ENCODE measurements at places on chromosomes 1 and 21.
A peak's percentile ranks its signal among the peaks of the same experiment; 100 is the strongest.

DNA sequence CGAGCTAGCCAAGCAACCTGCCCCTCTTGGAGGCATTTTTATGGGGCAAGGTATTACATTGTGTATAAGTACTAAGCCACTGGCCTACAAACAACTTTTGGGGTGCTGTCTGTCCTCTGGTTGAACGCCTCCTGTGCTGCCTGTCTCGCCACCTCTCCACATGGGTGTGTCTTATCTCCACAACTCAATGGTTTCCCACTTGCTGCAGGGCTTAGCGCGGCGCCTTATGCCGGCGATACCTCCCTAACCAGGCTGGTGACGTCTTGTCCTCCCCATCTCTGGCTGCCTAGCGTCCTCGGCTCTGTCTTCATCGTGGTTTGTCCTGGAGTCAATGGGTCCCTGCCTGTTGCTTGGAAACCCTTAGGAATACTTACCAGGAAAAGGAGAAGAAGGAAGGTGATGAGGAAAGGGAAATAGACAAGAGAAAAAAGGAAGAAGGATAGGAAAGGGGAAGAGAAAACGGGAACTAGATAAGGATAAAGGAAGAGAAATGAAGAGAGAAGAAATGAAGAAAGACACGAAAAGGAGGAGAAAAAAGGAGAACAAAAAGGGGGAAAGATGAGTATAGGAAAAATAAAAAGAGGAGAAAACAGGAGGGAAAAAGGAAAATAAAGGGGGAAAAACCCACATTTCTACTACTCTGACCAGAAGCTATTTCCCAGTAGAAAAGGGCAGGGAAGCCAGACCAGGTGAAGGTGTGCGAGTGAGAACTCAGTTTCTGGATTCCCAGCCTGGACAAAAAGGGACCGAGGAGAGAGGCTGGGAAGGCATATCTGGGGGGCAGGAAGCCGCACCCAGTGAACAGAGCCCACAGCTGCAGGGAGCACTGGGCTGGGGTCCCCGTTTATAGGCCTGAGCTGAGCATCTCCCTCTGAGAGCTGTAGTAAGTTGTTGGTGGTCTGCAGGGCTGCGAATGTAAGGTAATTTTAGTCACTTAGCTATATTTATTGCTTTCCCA is 86.2 kb downstream of the CLIC6 start:
- DNase-seq, result no peak

DNA sequence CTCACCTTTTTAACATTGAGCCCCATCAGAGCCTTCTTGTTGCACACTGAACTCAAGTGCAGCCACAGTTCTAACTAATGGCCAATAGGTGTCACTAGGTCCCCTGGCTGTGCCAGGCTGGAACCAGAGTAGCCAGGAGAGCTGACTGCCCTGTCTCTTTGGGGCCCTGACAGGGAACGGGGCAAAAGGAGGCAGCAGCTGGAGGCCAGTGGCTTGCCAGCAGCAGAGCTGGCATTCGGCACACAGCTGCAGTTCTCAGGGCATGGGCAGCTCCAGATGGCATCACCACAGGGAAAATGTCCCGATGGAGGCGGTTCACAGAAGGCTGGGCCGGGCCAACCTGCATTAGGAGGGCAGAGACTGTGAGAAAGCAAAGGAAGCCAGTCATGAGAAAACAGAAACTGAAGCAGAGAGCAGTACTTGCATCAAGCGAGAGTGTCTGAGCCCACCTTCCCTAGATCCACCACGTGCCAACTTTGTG is 188.6 kb downstream of the FCRL5 start:
- DNase-seq, result peak; percentile 50

- no peak for DNase-seq
Measured at GRCh38 chr1:41716188-41717130, 202.3 kb downstream of the HIVEP3 start.

GRCh38 chr1:41919764-41920397 is 1.2 kb upstream of the HIVEP3 start:
- DNase-seq, result peak; percentile 55

DNA sequence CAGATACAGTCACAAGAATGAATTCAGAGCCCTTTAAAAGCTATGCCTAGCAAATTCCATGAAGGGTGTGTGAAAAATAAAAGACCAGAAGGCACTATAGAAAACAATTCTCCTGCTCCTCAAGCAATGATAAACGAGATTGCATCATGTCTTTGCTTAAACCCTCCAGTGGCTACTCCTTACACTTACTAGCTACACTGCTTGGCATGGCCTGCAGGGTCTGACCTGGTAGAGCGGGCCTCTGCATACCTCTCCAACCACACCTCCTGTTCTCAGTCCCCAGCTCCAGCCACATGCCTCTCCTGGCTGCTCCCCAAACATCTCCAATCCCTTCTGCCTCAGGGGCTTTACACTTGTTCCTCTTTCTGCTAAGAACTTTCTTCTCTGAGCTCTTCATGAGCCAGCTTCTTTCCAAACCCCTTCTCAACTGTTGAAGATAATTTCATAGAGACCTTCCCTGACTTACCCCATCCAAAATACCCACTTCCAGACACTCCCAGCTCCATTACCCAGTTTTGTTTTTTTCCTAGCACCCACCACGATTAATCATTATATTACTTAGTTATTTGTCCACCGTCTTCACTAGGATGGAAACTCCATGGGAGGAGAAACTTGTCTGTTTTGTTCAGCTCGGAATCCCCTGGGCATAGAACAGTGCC is 11.2 kb upstream of the CREG1 start:
- peak; percentile 25 for DNase-seq

- DNase-seq, result no peak
Measured at GRCh38 chr1:207424570-207425131, 29.5 kb upstream of the CR2 start.

DNA sequence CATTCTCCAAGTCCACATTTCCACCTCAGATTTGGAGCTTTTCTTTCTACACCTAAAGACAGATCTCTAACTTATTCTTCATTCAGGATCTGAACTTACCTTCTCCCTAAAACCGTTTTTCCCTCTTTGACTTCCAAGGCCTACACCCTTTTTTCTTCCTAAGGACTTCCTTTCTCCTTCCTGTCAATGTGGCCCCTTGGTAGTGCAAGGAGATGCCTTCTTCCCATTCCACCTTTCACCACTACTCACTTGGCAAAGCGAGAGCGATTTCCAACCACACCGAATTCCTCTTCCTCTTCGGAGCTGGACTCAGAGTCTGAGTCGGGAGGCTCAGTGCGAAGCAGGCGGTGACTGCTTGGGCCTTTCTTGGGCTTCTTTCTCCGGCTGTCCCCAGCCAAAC is 1.3 kb downstream of the EFCAB14 start:
- DNase-seq, result no peak

DNA sequence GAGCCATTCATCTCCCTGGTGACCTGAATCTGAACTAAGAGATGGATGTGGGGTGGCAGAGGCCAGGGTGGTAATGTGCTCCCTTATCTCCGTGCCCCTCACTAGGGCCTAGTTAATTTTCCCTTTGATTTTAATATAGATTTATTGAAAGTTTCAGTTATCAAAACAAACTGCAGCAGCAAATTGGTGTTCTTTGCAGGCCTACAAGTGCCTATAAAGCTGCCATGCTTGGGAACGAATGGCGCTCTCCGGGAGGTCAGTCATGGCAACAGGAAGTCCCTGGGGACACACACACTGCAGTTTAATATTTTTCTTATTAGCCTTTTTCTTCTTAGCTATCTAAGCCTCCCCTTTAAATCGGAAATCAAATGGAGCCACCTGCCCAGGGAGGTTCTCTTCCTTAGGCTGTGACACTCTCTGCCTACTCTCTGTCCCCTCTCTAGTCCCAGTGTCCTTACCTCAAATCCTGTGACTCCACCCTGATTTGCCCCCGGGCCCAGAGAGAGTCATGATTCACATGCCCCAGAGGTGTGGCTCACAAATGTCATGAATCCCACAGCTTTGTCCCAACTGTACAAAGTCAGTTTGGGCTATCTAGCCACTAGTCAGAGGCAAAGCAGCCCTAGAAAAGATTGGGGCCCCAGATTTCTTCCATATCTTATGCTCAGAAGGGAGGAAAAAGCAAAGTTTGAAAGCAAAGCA is 4.3 kb upstream of the ERI3 start:
- DNase-seq, result no peak

- DNase-seq, result no peak
Measured at GRCh38 chr1:107250169-107250568, 109.3 kb downstream of the NTNG1 start.

- no peak for DNase-seq
Measured at GRCh38 chr1:55445416-55445815, 230.3 kb upstream of the USP24 start.

DNA sequence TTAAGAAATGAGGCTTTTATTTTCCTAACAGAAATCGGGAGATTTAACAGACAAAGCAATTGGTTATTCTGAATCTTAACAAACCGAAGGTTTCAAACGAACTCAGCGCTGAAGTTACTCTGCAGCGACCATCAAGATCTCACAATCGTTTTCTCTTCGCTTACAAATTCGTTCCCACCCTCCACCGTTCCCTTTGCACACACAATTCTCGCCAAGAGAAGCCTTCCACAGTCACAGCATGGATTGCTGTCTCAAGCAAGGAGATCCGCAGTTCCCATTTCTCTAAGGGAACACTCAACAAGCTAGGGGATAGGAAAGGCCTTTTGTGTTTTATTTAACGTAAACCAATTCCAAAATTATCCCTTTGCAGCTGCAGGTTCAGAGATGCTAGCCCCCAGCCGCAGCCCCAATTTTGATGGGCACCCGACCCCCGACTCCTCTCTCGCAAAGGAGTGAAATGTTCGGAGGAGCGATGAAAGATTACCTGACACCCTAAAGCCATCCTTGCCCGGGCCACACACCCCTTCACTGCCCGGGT is 755 bp downstream of the FBXO42 start:
- DNase-seq, result no peak

- no peak for DNase-seq
Measured at GRCh38 chr1:186943891-186944686, 115.3 kb downstream of the PLA2G4A start.

DNA sequence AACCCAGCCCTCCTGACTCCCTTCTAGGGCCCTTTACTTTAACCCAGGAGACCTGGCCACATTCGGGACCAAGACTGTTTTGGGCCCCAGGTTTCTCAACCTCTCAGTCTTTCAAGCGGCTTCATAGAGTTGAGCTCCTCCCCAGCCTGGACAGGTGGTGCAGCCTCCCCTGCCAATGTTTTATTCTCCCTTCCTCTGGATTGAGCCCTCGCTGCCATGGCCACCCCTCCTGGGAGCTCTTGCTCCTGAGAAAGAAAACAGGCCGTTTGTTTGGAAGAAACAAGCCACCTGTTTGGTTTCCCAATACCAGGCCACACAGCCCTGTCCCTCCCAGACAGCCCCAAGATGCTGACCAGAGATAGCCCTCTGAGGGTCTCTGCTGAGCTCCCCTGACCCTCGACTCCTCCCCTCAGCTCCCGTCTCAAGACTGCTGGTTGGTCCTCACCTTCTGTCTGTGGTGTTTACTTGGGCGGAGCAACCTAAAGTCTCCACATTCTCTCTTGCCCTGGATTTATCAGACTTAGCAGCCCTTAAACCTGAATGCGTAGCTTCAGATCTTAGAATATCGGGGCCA is 3.3 kb downstream of the TMEM51 start:
- DNase-seq, result no peak

DNA sequence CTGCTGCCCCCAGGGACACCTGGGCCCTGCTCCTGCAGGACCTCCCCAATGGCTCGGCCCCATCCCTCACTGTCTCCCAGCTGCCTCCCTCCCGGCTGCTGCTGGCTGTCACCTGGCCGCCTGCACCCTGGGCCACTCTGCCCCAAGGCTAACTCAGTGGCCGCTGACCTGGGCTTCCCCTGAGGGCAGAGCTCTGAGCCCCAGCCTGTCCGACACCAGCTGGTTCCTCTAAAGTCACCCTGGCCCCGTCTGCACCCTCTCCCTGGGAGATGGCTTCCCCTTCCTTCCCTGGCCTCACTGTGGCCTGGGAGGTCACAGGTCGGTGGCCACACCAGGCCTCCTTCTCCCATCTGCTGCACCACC is 15.0 kb downstream of the ITGB2 start:
- no peak for DNase-seq

DNA sequence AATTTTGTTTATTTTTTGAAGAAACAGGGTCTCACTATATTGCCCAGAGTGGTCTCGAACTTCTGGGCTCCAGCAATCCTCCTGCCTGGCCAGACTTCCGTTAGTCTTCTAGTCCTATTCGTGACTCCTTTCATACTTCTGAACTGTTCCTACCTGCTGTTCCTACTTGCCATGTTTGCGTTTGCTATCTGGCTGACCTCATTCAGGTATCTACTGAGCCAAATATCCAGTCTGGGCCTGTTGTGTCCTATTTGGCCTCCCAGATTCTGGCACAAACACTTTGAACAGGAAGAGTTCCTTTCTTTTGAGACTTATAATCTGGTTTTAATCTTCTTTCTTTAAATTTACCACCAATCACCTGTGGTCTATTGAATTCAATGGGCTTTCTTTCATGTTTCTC is 6.9 kb upstream of the NR1I3 start:
- DNase-seq, result no peak

- DNase-seq, result no peak
Measured at GRCh38 chr1:196685506-196685905, 33.7 kb downstream of the CFH start.

DNA sequence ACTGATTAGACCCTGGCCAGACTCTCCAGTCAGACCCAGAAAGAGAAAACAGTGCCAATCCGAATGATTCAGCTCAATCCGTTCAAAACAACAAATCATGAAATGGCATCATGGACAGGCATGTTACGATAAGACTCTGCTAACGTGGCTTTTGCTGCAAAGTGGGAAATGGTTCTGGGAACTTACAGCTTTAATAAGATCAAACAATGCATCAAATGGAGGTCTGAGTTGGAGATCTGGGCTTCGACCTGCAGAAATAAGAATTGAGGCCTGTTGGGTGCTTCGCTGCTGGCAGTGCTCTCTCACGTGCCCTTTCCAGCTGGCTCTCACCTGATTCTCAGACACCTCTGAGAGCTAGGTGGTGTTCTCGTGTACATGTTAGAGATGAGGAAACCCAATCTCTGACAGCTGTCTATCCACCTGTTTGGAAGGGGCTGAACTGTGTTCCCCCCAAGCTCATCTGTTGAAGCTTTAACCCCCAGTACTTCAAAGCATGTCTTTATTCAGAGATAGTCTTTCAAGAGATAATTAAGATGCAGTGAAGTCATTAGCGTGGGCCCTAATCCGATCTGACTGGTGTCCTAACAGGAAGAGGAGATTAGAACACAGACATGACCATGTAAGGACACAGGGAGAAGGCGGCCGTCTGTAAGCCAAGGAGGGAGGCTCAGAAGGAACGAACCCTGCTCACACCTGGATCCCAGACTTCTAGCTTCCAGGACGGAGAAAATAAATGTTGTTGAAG is 45.5 kb upstream of the ETS2 start:
- no peak for DNase-seq

DNA sequence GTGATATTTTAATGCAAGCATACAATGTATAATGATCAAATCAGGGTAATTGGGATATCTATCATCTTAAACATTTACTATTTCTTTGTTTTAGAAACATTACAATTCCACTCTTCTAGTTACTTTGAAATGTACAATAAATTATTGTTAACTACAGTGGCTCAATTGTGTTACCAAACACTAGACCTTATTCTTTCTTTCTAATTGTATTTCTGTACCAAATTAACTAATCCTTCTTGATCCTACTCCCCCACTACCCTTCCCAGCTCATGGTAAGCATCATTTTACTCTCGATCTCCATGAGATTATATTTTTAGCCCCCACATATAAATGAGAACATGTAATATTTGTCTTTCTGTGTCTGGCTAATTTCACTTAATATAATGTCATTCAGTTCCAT is 95.0 kb upstream of the MROH9 start:
- no peak for DNase-seq

- no peak for DNase-seq
Measured at GRCh38 chr1:164180824-164181223, 378.2 kb upstream of the PBX1 start.

- peak; percentile 85 for DNase-seq
Measured at GRCh38 chr1:201719812-201720521, 109.0 kb upstream of the IPO9 start.

- DNase-seq, result no peak
Measured at GRCh38 chr1:178664278-178664677, 60.8 kb upstream of the RALGPS2 start.

Data from fibroblast of skin of scalp (primary cell).